ENCODE measurements at places on chromosomes 7 and 10.

- DNase-seq: no peak
Measured at GRCh38 chr10:77214799-77215198, 422.8 kb downstream of the KCNMA1 start.

DNA sequence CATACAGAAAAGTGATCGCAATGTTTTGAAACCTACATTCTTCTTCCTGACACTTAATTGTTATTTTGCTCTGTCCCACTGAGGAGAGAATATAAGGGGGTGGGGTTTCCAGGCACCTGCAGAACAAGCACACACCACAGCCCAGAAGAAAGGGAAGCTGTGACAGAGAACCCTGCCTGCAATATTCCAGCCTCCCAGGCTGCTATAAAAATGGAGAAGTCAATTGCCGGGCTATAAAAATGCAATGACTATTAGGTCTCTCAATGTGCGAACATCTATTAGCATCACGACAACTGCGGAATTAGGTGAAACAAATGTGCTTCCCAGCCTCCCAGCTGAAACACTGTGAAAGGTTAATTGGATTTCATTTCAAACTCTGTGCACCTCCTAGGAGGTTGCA, 145.3 kb upstream of the FRMD4A start:
- no peak for DNase-seq

DNA sequence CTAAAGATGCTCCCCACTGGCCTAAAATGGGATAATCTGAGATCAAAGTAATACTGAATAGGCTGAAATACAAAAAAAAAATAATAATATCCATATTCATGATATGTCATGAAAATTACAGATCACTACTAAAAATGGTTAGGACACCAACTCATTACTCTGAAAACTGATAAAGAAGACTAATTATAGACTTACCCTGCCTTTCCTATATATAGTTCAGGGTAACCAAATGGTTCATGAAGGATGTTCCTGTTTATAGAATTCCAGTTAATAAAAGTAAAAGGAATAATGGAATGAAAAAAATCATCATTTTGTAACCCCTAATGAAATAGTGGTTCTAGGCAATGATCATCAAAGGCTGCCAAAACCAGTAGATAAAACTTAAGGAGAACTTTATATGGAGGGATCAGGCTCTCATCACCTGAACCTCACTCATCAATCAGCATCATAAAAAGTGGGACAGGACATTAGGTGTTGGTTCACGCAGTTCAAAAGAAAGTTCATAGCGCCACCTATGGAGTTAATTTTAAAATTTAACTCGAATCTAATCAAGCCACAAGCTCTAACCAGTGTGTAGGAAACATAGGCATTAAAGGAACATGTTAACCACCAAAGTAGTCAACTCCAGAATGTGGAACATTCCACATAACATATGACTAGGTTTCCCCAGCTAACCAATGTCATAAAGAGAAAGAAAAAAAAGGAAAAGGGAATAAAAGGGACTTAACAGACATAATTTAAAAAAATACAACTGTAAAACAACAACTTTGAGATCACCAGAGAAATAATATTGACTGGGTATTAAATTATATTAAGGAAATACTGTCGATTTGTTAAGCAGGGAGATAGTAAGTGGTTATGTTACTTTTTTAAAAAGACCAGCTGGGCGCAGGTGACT, 35.7 kb downstream of the P4HA1 start:
- no peak for DNase-seq

- DNase-seq: no peak
Measured at GRCh38 chr7:54996391-54996790, 22.4 kb upstream of the EGFR start.

DNA sequence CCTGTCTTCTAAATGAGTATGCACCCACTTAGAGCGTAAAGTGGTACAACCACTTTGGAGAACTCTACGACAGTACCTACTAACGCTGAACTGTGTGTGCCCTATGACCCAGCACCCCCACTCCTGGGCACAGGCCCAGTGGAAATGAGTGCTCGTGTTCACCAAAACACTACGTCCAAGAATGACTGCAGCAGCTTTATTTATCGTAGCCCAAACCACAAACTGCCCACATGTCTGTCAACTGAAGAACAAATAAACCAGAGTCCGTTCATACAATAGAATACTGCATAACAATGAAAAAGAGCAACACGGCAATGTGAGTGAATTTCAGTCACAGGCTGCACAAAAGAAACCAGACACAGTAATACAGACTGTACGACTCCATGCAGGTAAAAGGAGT, 35.4 kb downstream of the TLL2 start:
- DNase-seq: no peak

DNA sequence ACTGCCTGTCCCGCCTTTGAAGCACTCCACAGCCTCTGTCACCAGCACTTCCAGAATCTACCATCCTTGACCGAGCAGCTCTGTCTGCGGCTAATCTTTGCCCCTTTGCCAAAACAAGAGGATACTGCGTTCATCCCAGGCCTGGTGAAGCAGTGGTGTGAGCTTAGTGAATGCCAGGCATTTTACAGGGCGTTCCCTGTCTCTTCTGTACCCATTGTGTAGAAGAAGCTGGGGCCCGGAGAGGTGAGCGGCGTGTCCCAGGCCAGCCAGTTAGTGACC, 61.2 kb downstream of the C10orf105 start:
- DNase-seq: no peak

DNA sequence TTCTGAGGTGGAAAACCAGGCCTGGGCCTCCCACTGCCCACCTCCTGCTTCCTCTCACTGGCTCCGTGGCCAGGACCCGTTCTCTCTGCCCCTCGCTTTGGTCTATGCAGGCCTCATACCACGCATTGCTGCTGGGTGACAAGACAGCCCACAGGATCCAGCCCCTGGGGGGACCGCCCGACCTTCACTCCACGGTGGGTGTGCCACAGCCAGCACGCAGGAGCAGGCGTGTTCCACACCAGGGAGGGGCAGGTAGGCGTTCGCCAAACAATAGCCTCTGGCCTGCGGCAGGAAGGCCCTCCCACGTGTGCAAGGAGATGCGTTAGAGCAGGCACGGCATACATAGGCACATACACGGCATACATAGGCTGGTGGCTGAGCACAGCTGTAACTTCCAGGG, 233.4 kb downstream of the WDR37 start:
- DNase-seq: no peak

- DNase-seq: no peak
Measured at GRCh38 chr7:100163006-100163531, 4.5 kb upstream of the TRAPPC14 start.

DNA sequence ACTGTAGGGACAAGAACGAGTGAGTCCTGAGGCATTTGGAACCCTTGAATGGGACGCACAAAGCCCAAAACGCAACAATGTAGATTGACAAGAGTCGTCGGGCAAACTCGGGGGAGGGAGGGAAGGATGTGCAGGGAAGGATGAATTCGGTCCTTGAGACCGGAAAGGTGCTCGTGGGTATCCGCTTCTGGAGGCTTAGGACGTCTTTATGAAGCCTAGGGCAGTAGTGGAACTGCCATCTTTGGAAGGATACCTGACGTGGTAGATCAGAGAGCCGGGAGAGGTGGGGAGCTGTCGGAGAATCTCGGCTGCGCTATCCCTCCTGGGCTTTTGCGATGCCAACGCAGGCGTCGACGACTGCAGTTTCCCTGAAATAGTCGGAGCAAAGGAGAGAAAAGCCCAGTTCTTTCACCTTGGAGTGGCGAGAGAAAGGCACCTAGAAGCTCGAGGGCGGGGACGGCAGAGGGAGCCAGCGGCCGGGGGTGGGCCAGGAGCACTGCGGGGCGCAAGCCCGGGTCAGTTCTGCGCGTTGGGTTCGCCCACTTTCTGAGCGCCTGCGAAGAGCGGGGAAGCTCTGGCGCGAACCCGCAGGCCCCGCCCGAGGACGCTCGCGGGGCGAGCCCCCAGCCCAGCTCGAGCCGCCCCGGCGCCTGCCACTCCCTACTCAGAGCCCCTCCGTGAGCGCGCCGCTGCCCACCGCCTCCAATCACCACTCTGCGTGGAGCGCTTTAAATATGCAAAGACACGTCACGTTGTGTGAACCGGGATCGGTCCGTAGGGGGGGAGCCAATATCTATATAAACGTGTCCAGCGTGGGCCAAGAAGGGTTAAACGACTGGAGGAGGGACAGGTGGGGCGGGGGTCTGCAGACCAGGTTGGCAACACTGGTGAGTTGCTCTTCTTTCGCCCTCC, at the start of gene CYP26C1:
Gene CYP26C1 (plus strand): TSS at position 824 of the 912 bp plus-strand sequence. CDS start 466 bp downstream, outside the sequence.
- no peak for DNase-seq

DNA sequence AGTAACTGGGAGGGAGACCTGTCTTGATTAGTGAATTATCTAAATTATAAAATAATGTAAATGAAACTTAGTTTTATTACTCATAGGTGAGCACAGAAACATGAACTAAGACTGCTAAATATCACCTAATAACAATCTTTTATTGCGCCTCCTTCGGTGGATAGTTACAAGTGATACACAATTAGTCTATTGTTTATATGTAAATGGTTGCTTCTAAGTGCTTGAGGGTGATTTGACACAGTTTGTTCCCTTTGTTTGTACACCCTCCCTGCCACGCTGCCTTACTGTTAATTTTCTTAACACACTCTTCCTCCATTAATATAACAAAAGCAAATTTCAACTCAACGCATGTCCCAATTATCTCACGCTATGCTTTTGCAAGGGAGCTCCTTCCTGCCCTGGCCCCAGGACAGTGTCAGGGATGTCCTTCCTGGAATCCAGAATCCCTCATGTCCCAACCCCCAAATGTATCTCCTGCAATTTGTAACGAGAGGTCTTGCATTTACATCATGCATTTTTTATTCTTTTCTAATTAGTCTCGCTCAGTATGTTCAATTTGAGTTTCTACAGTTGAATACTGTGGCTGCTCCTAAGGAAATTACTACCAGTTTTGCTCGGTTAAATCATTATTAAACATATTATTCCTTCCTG, 4.2 kb downstream of the NPSR1 start:
- DNase-seq: no peak

Measured in stimulated activated CD4-positive, alpha-beta T cell treated with anti-CD3 and anti-CD28 coated beads, Interleukin-2, amount 100 ng/mL, for 4 hours (primary cell).